Frontal cortex (tissue), 4 donors: ENCODE measurements at places on chromosomes 6 and 20.

- DNase-seq: no peak
Observed at GRCh38 chr20:12610871-12611270, 397.9 kb upstream of the SPTLC3 start.

- DNase-seq: no peak
Observed at GRCh38 chr6:57017841-57018240, 28.7 kb upstream of the KIAA1586 start.

DNA sequence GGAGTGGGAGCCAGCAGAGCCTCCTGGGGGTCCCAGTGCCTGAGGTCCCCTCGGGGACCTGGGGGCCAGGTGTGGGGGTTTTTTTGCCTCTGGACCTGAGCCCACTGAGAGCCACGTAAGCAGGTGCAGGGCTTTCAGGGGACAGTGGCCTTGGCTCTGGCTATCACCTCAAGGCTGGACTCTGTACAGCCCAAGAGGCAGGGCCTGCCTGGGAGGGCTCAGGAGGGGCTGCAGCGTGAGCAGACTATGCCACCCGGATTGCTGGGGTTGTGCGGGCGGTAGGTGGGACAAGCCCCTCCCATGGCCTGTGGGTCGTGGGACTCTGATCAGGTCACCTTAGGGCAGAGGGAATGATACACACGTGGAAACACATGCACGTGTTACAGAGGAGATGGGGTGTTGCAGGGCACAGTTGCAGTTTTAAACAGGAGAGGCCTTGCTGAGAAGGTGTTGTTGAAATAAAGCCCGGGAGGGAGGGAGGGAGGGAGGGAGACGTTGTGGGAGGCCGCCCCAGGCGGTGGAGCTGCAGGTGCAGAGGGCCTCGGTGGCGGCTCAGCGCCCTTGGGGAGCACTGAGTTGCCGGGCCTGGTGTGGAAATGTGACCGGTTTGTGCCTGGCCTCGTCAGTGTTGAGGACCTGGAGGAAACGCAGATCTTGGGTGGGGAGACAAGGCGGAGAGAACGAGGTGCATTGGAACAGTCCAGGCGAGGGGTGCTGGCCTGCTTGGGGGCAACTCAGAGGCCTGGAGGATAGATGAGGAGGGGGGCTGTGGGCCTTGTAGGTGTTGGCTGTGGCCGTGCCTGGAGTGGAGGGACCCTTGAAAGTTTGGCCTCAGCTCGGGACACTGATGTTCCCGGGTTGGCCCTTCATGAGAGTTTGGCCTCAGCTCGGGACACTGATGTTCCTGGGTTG is 2.3 kb downstream of the TCEA2 start:
- DNase-seq: no peak

GRCh38 chr20:45518282-45518681 is 2.9 kb upstream of the SPINT3 start:
- DNase-seq: no peak

DNA sequence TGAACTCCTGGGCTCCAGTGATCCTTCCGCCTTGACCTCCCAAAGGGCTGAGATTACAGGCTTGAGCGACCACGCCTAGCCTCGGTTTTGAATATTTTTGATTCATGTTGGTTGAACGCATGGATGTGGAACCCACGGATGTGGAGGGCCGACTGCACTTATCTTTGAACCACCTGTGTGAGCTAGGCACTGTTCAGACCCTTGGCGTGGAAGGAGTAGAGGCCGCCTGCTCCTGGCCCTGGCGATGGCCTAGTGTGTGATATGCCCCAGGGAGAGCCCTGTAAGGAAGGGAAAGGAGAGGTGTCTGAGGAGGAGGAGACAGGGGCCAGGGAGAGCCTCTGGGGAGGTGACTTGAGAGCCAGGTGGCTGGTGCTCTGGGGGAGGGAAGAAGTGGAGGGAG is 64.3 kb downstream of the BCAS4 start:
- no peak for DNase-seq

- DNase-seq: no peak
Observed at GRCh38 chr6:120202878-120203277, 853.3 kb upstream of the MAN1A1 start.

DNA sequence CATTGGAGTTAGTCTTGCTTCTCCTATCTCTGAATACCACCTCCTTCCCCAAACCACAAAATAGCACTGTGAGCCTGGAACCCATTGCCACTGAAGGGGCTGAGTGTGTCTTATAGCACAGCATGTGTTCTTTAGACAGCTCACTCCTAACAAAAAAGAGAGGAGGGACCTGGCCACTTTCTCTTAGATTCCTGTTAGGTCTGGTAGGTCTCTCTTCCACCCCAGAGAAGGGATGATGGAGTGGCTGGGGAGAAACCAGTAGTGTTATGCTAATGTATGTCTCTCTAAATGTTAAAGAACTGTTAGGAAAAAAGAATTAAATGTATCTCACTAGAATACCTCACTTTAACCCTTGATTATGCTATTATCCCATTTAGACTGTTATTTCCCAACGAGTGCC is 340.3 kb downstream of the EPHA7 start:
- DNase-seq: no peak

- DNase-seq: no peak
Observed at GRCh38 chr20:21640556-21640955, 64.9 kb upstream of the PAX1 start.

- DNase-seq: no peak
Observed at GRCh38 chr6:71529769-71530168, 241.2 kb downstream of the OGFRL1 start.

GRCh38 chr6:129498950-129499842 is 210.8 kb downstream of the ARHGAP18 start:
- DNase-seq: peak; percentile 17

GRCh38 chr6:168195712-168196111 is 116.7 kb upstream of the FRMD1 start:
- DNase-seq: no peak

- DNase-seq: no peak
Observed at GRCh38 chr6:51618563-51618962, 468.9 kb downstream of the PKHD1 start.

DNA sequence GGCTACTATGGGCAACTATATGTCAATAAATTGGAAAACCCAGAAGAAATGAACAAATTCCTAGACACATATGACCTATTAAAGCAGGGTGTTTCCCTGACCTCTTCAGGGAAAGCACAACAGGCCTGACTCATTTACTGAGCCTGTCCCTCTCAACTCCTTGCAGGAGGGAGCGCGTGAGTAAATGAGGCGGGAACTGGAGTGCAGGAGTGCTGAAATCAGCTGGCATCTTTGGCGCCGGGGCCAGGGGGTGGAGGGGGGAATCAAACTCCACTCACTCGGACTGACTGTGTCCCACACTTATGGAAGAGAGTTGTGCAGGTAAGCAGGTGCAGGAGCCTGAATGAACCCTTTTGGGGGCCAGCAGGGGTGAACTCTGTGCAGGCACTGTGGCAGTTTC is 671.2 kb upstream of the PTCHD4 start:
- no peak for DNase-seq

DNA sequence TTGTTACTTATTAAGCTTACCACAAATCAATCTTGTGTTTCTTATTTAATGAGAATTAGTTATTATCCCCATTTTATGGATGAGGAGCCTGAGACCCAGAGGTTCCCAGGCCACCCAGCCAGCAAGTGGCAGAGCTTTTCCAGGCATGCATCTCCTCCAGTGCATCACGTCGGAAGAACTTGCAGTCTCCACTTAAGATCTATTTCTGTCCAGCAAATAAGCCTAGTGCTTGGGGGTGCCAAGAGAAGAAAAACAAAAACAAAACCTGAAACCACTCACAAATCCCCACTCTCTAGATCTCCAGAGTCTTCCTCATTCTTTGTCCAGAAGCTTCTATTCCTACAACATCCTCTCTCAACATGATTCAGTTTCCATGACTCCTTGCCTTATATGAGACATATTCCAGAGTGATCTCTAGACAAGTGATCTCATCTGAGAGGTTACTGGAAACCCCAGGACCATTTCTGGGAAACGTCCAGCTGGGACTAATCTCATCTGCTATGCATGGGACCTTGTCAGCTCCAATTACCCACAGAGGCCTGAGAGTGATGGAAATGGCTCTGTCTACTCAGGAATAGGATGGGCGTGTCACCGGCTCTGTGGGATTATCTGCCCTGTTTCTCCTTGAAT is 4.1 kb downstream of the GUCA1B start:
- DNase-seq: no peak

GRCh38 chr20:4880051-4880450 is 121.3 kb downstream of the SLC23A2 start:
- DNase-seq: no peak

- DNase-seq: no peak
Observed at GRCh38 chr6:169966312-169967181, 215.1 kb downstream of the ERMARD start.

DNA sequence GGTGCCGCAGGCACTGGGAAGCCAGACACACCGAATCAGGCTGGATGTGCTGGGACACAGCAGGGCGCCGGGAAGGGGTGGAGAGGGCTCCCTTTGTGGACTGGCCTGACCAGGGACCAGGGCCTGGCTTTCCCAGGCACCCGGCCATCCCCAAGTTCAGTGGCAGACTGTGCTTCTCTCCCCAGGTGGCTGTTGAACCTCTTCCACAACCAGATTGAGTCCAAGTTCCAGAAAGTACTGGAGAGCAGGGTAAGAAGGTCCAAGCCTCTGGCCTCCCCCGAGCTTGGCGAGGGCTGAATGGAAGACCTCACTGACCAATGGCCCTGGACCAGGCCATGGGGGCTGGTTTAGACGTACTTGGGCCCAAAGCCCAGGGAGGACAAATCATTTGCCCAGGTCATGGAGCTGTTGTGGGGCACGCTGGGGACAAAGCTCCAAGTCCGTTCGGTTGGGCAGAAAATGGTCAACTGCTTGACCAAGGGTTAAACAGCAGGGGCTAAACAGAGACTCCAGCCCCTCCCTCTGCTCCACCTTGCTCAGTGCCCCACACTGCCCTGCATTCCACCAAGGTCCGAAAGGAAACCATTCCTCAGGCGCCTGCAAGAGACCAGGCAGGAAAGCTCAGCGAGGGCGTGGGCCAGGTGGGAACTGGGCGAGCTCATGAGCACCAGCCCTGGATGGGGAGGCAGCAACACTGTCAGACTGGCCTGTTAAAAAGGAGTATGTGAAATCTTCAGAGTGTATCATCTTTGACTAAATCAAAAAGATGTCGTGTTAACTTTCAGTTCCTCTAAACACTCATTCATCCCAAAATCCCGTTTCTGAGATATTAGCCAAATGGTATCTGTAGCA is 9.1 kb downstream of the LBP start:
- DNase-seq: peak; percentile 35

GRCh38 chr20:6914986-6915385 is 147.5 kb downstream of the BMP2 start:
- no peak for DNase-seq

DNA sequence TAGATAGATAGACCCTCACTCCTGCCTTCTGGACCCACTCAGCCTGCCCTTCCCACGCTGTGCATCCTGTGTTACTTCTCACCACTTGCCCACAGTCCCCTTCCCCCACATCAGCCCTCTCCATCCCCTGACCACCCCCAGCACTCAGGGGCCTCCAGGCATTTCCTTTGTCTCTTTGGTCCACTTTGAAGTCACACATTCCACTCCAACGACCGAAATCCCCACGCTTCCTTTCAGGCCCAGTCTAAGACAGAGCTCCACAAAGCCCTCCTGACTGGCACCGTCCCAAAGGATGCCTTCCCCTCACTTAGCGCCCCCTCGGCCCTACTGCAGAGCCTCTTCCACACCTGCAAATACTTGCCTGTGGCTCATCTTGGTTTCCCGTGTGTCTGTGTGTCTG is 83.8 kb downstream of the FOXF2 start:
- no peak for DNase-seq

DNA sequence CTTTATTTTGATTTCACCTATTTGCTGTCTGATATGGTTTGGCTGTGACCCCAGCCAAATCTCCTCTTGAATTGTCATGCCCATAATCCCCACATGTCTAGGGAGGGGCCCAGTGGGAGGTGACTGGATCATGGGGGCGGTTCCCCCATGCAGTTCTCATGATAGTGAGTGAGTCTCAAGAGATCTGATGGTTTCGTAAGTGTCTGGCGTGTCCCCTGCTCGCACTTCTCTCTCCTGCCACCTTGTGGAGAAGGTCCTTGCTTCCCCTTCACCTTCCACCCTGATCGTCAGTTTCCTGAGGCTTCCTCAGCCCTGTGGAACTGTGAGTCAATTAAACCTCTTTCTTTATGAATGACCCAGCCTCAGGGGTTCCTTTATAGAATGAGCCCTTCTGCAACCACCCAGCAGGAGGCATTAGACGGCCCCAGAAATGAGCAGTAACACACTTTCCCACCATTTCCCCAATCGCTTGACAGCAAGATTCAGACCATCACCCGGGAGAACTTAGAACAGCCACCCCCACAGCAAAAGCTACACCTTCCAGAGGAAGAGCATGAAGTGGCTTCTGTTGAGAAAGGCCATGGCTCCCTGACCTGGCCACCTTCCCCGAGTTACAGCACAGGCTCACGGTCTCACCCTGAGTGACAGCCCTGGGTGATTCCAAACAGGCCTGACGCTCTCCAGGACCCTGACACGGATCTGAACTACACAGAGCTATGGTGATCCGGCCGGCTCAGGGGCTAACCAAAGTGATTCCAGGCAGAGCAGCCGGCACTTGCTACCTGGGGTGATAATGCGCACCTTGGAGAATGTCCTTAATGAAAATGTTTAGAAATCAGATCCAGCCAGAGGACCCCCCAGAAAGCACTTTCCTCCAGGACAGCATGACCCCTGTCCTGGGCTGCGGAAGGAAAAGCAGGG is 131.2 kb upstream of the CDH4 start:
- no peak for DNase-seq

- peak; percentile 2 for DNase-seq
Observed at GRCh38 chr20:9912858-9913434, 74.1 kb upstream of the PAK5 start.

DNA sequence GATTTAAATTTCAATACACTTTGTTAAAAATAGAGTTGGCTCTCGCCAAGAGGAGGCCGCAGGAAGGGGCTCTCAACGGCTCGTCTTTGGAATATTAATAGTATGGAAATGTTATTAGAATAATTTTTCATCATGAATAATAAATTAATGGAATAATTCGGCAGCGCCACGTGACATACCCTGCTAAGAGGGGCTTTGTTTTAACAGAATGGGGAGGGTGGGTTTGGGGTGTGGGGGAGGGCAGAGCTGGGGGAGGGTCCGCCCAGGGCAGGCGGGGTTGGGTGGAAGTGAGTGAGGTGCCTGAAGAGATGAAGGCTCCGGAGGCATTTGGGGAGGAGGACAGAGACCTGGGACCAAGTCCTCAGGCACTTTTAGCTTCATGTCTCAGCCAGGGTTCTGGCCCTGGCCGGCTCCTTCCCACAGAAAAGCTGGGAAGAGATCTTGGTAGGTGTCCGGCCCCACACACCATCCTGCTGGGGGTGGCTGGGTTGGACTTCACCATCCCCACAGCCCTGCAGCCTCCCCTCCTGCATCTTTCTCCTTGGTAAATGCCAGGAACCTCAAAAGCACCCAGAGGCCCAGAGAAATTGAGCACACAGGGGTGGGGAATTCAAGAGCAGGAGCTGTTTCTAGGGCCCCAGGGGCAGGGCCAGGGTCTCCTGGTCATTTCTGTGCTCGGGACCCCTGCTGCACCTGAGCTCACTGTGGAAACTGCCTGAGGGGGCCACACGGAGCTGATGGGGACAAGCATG is 93.6 kb upstream of the BHLHE23 start:
- no peak for DNase-seq

DNA sequence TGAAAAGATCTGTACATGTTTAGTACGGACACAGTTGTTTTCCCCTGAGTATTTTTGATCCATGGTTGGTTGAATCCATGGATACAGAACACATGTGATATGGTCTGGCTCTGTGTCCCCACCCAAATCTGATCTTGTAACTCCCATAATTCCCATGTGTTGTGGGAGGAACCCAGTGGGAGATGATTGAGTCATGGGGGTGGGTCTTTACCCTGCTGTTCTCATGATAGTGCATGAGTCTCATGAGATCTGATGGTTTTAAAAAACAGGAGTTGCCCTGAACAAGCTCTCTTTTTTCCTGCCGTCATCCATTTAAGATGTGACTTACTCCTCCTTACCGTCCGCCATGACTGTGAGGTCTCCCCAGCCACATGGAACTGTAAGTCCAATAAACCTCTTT is 139.2 kb downstream of the CDKAL1 start:
- DNase-seq: no peak
